ENCODE measurements at places on chromosomes 3 and 15. TPM values are rescaled to one million over a fixed set of nuclear protein-coding genes. Genes with fewer than 3 reads are reported as not detected.
A peak's percentile ranks its signal among the peaks of the same experiment; 100 is the strongest.

DNA sequence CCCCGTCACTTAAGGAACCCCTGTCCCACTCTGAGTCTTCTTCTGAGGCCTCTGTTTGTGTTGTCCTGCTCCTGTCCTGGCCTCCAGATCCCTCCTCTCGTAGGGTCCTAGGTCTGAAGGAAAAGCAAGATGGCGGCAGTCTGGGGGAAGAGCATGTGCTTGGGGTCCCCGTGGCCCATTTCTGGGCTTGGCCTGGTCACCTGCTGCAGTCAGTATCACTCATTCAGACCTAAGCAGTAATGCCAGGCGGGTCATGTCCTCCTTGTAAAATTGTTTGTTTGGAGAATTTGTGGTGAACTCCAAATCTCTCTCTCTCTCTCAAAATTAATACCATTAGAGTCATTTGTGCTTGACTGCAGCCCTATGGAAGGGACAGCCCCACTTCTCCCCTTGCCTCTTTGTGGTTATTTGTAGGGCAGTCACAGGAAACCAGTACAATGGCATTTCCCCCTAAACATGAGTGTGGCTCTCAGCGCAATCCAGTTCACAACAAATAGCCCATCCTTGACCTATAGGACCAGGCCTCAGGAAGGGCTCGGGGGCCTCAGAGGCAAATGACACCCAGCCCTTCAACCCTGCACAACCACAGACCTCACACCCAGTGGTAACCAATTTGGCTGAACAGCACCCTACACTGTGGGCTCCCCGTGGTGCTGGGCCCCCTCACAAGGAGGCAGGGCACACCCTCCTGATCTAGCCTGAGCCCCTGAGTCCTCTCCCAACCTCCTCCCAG lies 173.5 kb downstream of the OR4M2 start:
- H3K27me3 ChIP-seq: no peaks in the 10 kb centered on the region
- H3K4me3 ChIP-seq: peak overlapping the region; percentile 48
- no peak overlapping the region for H3K27ac ChIP-seq
- peaks cover 26% of the 10 kb centered on the region for H3K4me1 ChIP-seq
- H3K36me3 ChIP-seq: no peaks in the 10 kb centered on the region
- DNase-seq: peak; percentile 64

DNA sequence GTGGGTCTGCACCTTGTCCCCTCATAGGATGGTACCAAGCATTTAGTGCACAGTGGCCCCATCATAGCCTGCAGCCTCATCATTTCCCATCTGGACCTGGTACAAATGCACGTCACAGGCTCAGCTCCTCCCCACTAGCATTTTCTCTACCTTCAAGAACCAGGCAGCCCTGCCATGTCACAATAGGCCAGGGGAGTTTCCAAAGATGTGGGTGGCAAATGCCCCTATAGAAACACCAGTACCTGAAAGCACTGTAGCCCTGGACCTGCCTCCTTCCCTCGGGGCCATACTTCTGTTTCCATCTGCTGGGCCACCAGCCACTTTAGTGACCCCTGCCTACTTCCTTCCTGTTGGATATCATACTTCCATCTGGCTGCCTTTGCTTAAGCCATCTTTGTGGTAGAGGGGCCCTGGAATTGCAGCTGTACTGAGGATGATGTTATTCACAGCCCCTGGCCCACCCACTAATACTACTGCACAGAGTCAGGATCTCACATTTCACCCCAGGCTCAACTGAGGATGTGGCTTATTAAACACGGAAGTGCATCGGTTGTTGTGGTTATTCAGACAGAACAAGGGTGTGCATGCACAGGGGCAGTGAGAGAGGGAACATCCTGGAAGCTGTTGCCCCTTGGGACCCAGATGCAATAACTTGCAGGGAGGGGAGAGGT lies 3.8 kb downstream of the TCTA start:
- peak; percentile 66 for DNase-seq
- H3K4me3 ChIP-seq: peak overlapping the region; percentile 70
- H3K27ac ChIP-seq: peak overlapping the region; percentile 94
- H3K27me3 ChIP-seq: no peaks in the 10 kb centered on the region
- H3K4me1 ChIP-seq: peaks cover 53% of the 10 kb centered on the region

The ARRDC4 gene
- total RNA-seq: 0.37 TPM

The IQCF5 gene
- total RNA-seq: not detected

GRCh38 chr15:55240125-55240760 lies 43.5 kb upstream of the RSL24D1 start:
- H3K27ac ChIP-seq: no peak overlapping the region
- no peaks in the 10 kb centered on the region for H3K36me3 ChIP-seq
- DNase-seq: no peak
- H3K4me1 ChIP-seq: peaks cover 17% of the 10 kb centered on the region
- peak overlapping the region; percentile 17 for H3K4me3 ChIP-seq
- H3K27me3 ChIP-seq: no peaks in the 10 kb centered on the region

DNA sequence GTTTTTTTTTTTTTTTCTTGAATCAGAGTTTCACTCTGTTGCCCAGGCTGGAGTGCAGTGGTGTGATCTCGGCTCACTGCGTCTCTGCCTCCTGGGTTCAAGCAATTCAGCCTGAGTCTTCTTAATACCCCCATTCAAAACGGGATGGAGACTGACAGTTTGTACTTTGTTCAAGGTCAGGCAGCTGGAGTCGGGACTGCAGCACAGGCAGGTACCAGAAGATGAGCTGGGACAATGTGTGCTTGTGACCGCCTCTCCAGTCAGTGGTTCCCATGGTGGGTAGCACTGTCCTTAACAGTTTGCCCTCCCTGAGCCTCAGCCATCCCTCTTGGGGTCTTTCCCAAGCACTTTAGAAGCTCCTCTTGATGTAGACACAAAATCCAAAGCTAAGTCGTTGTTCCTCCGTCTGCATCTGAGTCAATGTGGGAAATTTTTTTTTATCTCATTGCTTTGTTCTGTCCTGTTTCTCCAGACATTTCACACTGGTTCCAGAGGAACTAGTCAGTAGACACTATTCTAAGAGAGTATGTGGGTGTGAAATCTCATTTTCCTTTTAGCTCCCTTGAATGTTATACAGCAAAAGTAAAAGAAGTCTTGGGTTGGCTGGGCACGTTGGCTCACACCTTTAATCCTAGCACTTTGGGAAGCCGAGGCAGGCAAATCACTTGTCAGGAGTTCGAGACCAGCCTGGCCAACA lies 5.3 kb upstream of the TTLL13 start:
- peaks cover 5% of the 10 kb centered on the region for H3K36me3 ChIP-seq
- DNase-seq: no peak
- peaks cover under 1% of the 10 kb centered on the region for H3K4me1 ChIP-seq
- no peaks in the 10 kb centered on the region for H3K27me3 ChIP-seq

DNA sequence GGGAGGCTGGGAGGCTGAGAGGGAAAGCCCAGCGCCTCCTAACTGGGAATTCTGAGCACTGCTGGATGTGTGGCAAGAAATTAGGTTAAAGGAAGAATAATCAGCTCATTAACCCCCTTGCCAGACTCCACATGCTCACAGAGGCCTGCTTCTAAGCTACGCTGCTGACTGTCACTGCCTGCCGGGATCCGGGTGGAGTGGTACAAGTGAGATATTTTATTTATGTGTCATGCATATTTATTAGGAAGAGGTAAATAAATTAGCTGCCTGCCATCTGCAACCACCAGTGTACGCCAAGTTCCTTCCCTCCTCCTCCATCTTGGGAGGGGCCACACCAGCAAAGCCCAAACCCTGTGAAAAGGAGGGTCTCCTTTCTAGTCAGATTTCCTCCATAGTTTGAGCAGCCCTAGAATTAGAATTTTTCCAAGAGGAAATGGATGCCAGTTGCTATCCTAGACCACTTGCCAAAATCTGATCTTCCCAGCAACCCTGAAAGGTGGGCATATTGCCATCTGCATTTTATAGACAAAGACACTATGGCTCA lies 43.5 kb upstream of the GRIP2 start:
- H3K36me3 ChIP-seq: no peaks in the 10 kb centered on the region
- H3K4me1 ChIP-seq: no peaks in the 10 kb centered on the region
- H3K27ac ChIP-seq: no peak overlapping the region
- H3K4me3 ChIP-seq: no peak overlapping the region

The CCDC191 gene
- total RNA-seq: 6.5 TPM

All from CD4-positive, CD25-positive, alpha-beta regulatory T cell (primary cell).